ENCODE measurements at places on chromosomes 7 and 10.

DNA sequence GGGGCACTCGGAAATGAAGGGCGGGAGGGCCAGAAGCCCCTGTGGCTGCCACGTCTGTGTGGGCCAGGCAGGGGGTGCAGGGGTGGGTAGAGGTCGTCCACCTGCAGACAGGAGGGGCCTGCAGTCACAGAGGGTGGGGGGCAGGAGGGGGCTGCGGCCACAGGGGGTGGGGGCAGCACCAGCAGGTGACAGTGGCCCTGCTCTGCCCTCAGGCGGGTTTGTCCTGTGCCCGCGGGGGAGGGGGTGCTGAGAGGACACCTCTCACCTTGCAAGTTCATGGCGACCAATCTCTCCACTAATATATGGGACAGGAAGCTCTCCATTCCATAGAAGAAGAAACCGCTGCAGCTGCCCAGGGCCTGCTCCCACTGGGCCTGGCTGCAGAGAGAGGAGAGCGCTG lies 26.6 kb upstream of the NKX6-2 start:
- DNase-seq: no peak

DNA sequence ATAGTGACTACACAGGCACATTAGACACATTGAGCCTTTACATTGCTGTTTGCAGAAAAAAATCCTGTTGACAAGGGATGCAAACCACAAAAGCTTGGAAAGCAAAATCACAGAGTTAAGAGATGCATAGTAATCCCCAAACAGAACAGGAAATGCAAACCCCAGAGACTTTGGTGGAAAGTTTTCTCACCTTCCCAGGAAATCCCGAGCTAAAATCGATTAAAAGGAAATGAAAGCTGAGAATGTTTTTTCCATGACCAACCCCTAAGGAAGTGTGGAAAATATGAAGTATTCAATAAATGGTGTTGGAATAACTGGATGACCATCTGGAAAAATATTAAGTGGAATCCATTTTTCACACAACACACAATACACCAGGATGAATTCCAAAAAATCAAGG lies 598.7 kb downstream of the GRID1 start:
- DNase-seq: no peak

- no peak for DNase-seq
Measured at GRCh38 chr10:1188558-1189135, 132.5 kb downstream of the WDR37 start.

GRCh38 chr10:114403541-114404161 lies 651 bp downstream of the AFAP1L2 start:
- DNase-seq: no peak

DNA sequence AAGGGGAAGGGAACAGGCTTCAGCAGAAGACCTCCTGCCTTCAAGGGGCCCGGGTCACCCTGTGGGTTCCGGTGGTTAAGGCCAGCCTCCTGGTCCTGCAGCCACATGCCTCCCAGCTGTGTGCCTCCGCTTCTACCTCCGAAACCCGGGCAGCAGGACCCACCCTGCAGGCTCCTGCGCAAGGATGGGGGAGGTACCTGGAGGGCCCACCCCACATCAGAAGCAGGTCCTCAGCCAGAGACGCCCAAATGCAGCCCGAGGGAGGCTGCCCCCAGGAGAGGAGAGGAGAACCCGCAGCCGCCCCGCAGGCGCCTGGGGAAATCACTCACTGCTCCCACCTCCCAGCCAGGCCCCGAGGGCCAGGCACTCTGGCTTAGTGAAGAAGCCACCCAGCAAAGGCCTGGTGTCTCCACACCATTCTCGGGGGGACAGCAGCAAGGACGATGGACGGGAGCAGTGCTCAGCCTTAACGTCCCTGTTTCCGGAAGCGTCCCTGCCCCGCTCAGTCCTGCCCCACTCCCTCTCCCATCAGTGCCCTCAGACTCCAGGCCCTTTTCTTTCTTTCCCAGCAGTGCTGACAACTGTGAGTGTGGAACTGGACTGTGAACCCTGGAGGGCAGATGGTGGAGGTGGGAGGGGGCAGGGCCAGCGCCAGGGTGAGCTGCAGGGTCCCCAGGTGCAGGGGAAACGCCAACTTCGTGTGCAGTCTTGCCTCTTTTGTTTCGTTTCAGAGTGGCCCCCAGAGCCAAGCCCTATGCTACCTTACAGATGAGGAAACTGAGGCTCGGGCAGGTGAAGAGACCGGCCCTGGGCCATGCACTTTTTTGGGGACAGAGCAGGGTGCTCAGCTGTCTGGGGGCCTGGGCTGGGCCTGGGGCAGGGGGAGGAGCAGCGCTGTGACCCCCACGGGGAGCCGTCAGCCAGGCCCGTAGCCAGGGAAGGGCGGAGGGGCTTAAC lies 138.0 kb downstream of the FAM53B start:
- DNase-seq: no peak

GRCh38 chr10:121403527-121403926 lies 194.7 kb downstream of the FGFR2 start:
- no peak for DNase-seq

GRCh38 chr10:31700181-31700611 lies 228.4 kb downstream of the ARHGAP12 start:
- DNase-seq: no peak

DNA sequence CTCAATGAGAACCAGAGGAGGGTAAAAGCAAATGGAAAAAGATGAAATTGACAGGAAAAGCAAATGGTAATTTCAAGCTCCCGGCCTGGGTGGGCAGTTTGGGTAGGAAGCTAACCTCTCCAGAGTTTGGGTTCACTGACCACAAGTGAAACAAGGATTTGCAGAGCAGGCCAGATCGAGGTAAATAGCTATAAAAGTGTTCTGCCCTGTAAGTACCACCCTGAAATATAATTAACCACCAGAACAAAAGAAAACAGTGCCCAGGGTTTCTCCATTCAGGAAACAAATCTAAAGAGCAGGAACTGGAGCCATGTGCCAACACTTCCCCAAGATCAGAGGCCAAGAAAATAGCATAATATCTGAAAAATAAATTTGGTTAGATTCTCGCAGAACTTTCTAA lies 276.7 kb upstream of the MEOX2 start:
- no peak for DNase-seq

GRCh38 chr10:29119374-29119773 lies 169.5 kb upstream of the LYZL1 start:
- no peak for DNase-seq

- no peak for DNase-seq
Measured at GRCh38 chr7:154304740-154305700, 252.8 kb downstream of the DPP6 start.

DNA sequence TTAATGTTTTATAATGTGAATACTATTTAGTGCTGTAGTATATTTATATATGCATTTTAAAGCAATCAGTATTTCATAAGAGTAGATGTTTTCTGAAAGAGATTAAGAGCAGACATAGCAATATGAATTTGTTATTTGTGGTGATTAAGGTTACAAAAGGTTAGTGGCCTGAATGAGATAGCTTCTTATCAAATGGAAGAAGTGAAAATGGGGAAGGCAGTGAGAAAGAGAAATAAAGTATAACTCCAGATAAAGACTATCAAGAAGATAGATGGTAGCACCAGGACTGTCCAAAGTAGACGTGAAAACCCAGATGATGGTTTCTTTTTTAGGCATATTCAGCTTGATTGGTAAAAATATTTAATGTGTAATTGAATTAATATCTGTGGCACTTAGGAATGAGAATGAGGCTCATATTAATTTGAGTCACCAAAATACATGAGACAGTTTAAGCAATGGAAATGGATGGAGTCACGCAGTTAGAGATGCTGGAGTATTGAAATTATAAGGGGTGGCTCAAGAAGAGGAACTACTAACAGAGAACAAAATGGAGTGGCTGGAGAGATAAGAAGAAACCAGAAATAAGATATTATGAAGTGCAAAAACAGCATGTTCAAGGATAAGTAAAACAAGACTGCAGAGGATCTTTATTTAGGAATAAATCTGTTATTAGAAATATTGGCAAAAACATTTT lies 288.0 kb upstream of the SEMA3C start:
- DNase-seq: no peak

DNA sequence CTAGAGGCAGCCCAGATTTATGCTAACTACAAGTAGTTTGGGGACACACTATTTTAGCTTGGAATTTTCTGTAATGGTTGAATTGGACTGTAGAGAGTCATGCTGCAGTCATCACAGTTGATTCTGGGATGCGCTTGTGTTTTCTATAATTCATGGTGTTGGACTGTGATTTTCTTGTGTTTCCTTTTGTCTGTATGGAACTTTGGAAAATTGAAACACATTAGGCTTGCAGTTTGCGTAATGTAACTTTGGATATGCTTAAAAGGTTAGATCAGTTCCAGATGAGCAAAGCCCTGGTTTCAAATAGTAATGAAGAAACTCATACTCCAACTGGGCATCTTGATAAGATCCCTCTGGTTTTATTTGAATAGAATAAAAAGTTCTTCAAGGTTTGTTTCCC lies 502.2 kb downstream of the ARL4A start:
- no peak for DNase-seq

DNA sequence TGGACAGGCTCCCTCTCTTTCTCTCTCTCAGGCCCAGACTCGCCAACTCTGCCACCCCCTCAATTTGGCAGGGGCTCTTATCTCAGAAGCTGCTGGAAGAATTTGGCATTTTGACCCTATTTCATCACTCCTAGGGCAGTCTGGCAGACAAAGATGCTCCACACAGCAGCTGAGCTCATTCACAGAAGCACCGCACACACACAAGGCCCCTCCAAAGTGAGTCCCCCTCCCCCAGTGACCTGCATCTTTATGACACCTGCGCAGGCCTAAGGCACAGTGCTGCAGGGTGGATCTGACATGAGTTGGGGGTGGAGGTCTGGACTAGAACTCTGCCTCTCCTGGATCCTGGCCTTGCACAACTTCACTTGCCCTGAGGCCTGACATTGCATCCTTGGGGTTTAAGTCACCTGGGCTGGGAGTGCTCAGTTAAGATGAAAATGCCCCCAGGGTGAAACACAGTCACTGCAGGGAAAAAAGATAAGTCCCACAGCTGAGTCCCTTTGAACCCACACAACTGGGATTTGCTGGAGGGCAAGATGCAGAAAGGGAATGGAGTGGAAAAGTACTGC lies 41.1 kb upstream of the DUSP5 start:
- no peak for DNase-seq

- DNase-seq: no peak
Measured at GRCh38 chr10:24707445-24707844, 16.2 kb downstream of the ARHGAP21 start.

GRCh38 chr10:62618576-62619412 lies 185.7 kb upstream of the ADO start:
- no peak for DNase-seq

- no peak for DNase-seq
Measured at GRCh38 chr10:72426986-72427385, 72.3 kb upstream of the DNAJB12 start.

Measured in CD4-positive, alpha-beta T cell (primary cell).